ENCODE measurements at places on chromosomes 3 and 15.

DNA sequence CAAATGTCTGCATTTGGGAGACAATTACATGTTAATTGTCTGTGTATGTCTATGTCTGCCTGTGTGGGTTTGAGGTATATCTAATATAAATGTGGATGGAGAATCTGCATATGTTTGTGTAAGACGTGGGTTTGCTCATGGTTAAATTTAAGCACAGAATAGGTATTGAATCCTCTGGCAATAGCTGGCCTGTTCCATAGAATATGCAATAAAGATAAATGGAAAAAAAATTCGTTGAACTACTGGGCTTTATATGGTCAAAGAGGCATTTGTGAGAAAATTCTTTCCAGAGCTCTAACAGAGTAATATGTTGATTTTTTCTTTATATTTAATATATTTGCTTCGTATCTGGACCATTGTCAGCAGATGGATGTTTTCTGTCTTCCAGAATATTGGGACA lies 1.4 kb downstream of the VPS8 start:
- no peak for DNase-seq

- no peak for DNase-seq
These were observed 155.3 kb upstream of the MBNL1 start for GRCh38 chr3:152113413-152113812.

- peak; percentile 27 for DNase-seq
These were observed 88.5 kb upstream of the NANOGP8 start for GRCh38 chr15:35173444-35174118.

GRCh38 chr3:169676925-169677537 lies 13.5 kb upstream of the MECOM start:
- DNase-seq = no peak

DNA sequence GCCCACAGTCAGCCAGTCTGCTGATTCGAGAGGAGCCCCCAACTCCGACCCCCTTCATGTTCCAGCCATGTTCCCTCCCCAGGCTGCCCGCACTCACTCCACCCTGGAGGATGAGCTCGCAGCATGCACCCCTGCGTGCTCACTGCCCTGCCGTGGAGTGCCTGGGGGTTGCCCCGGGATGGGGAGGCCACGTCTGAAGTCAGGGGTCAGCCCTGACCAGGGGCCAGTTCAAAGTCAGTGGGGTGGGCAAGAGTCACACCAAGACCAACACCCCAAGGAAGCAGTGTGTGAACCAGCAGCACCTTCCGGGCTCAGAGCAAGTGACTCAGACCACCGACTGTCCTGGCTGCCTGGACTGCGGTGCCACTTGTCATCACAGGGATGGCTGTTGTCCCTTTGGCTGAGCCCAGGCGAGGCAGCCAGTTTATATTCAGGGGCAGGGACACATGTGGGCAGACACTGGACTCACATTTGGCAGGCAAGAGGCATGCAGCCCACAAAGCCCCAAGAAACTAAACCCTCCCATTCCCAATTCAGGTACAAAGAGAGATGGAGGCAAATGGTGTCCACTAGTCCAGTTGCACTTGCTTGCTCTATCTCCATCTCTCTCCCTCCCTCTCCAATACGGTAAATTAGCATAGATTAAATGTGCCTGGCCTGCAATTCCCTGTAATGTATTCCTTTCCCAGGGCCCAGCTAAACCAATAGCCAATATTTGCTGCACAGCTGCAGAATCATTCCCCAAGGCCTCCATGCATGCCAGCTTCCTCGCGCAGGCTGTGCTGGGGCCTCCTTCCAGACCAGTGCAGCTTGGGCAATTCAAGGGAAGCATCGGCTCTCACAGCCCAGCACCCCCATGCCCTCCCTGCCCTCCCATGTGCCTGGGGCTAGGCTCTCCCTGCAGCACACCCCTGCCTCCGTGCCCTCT lies 135.7 kb upstream of the IQSEC1 start:
- peak; percentile 60 for DNase-seq
